ENCODE measurements at places on chromosomes 5 and 9. TPM values are rescaled to one million over a fixed set of nuclear protein-coding genes. Genes with fewer than 3 reads are reported as not detected.

Gene RGS7BP
- not detected for total RNA-seq

Gene STPG3
- not detected for total RNA-seq

Gene NDST1
- total RNA-seq = 5.5 TPM

Gene KCNT1
- total RNA-seq = not detected

Gene ELAVL2
- not detected for total RNA-seq

Gene RAI14
- total RNA-seq = 4.5 TPM

Gene CER1
- total RNA-seq = not detected

Gene FAM153A
- 54.0 TPM for total RNA-seq

Gene WWC1
- 2.2 TPM for total RNA-seq

Gene NMRK1
- 29.2 TPM for total RNA-seq
